ENCODE measurements at places on chromosomes 3 and 15.

DNA sequence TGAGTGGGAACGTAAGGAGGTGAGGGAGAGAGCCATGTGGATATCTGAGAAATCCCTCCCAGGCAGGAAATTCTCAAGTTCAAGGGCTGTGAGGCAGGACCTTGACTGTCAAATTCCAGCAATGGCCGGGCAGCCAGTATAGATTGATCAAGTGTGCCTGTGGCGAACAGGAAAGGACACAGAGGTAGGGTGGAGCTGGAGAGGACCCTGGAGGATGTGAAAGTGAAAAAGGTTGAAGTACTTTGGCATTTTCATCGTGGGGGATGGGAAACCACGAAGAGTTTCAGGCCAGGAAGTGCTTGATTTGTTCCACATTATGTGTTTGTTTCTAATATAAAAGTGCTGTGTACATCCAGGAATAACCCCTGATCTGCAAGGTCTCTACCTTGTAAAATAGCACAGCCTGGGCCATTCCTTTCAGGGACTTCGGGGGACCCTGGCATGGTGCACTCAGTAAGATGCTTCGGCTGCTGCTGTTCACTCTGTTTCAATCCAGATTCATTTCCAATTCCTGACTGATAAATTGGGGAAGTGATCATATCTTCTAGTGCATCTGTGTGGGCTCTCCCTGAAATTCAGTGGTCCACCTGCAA lies 156.6 kb downstream of the MCTP2 start:
- DNase-seq = no peak

GRCh38 chr3:65142456-65142855 lies 454.7 kb upstream of the ADAMTS9 start:
- no peak for DNase-seq

DNA sequence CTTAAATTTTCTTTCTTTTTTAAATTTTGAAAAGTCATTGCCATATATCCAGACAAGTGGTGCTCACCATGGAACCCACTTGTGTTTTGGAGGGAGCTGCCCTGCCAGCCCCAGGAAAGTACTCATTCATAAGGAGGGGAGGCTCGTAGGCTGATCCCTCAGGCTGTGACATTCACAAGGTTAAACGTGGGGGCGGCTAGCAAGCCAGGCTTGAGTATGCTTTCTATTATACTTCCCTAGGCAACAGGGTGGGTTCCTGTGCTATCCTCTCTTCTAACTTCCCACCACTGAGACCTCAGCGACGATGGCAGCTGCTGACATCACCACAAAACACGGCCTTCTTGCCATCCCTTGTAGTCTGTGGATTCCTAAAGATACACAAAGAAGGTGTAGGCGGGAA lies 160.5 kb upstream of the C2CD4B start:
- DNase-seq = no peak

DNA sequence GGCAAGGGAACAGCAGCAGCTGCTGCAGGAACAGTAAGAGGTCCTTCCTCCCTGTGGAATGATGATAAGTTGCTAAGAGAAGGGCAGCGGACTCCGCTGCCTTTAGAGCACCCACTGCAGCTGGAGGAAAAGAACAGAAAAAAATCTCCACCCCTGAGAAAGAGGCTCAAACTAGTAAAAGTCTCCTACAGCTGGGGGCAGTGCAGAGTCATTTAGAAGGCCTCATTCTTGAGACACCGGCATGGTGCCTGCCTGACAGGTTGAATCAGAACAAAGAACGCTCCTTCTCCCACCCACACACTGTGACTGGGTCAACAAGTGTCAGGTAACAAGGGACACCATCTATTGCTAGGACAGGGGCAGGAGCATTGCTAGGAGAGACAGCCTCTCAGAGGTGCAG lies 188.4 kb downstream of the ABHD5 start:
- DNase-seq = no peak

DNA sequence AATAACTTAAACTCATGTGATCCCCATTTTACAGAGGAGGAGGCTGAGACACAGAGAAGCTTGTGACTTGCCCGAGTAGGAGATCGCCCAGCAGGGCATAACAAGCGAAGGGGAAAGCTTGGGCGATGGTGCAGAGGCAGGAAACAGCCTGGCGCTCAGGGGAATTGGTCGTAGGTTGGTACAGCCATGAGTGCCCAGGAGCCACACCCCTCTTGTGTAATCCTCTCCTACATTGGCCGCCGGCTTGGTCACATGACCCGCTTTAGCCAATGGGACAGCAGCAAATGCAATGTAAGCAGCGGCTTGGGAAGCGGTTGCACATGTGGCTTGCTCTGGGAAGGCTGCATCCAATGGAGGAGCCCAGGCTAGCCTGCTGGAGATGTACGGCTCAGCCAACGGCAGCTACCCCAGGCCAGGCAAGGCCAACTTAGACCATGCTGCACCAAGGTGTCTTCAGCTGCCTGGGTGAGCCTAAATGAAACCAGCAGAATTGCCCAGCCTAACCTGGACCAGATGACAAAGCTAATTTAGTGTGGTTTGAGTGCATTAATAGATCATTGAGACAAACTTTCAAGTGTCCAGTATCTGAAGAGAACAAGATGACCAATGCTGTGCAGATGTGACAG lies 50.3 kb upstream of the SLC6A6 start:
- DNase-seq = no peak

- peak; percentile 5 for DNase-seq
Measured at GRCh38 chr15:52527911-52528563, 643 bp downstream of the MYO5A start.

DNA sequence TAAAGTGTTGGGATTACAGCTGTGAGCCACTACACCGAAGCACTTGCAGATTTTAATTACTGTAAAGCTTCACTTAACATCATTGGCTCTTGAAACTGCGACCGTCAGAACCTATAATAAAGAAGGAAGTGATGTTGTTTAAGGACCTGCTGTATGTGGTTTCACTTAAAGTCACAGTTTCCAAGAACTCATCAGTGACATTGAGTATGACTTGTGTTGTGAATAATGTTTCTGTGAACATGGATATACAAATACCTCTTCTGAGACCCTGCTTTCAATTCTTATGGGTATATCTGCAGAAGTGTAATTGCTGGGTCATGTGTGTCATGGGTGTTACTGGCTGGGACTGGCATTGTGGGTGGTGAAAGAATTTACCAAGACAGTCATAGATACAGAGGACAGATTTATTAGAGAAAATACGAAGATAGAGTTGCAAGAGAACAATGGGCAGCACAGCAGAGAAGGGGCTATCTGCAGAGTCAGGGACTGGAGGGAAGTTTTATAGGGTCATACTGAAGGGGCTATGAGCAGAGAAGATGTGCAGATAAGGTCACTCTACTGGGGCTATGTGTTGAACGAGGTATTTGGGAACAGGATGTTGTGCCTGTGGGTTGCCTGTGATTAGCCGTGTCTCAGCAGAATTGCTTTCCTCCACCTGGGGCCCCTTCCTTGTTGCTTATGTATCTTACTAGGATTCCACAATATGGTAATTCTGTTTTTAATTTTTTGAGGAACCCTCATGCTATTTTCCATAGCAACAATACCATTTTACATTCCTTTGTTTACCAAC lies 4.5 kb downstream of the NDUFB5 start:
- no peak for DNase-seq

GRCh38 chr3:73773233-73773632 lies 148.5 kb upstream of the PDZRN3 start:
- no peak for DNase-seq

DNA sequence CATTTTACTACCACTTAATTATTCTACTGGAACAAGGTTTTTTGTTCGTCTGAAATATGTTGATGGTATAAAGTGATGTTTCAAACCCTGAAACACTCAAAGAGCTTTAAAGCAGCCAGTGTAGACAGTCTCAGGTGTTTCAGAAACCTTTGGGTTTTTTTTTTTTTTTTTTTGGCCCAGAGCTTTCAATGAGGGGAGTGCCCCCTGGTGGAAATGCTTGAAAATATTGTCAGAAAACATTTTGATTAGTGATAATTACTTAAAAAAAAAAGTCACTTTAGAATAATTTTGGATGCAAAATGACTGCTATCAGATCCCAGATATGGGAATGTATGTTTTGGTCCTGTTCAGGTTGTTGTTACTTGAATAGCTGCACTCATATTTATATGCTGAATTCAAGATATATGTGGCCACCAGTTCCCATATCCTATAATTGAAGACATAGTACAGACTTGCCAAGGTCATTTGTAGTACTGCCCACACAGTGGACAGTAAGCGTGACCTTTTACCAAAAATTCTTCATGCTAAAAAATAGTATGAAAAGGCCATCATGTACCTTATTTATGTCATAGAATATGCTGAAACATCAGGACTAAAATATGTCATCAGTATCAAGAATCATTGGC lies 35.9 kb downstream of the SATB1 start:
- no peak for DNase-seq

DNA sequence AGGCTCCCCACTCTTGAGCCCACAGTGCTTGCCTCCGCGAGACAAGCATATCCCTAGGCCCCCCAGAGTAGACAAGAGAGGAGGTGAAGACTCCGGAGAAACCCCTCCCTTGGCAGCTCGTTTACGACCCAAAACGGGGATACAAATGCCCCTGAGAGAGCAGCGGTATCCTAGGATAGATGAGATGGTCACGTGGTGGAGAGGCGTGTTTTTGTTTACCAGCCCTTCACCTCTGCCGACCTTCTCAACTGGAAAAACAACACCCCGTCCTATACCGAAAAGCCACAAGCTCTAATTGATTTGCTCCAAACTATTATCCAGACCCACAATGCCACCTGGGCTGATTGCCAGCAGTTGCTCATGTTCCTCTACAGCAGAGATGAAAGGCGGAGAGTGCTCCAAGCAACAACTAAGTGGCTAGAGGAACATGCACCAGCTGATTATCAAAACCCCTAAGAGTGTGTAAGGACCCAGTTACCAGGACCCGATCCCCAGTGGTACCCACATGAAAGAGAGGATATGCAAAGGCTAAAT lies 99.5 kb upstream of the OSBPL11 start:
- no peak for DNase-seq

GRCh38 chr3:141795741-141796080 lies 32.5 kb downstream of the GRK7 start:
- no peak for DNase-seq

DNA sequence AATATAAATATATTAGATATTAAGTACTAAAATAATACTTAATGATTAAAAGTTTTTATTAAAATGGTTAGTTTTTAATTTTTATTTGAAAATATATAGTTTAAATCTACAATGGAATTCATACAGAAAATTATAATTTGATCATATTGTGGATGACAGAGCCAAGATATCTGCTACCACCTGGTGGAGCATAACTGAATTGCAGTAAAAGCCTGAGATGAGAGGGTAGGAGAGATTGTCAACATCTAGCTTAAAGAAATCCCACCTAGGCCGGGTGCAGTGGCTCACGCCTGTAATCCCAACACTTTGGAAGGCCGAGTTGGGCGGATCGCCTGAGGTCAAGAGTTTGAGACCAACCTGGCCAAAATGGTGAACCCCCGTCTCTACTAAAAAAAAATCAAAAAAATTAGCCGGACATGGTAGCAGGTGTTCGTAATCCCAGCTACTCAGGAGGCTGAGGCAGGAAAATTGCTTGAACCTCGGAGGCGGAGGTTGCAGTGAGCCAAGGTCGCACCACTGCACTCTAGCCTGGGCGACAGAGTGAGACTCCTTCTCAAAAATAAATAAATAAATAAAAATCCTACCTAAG lies 25.1 kb upstream of the CSTA start:
- peak; percentile 15 for DNase-seq

GRCh38 chr3:159273608-159274007 lies 471.8 kb downstream of the MFSD1 start:
- DNase-seq = no peak

DNA sequence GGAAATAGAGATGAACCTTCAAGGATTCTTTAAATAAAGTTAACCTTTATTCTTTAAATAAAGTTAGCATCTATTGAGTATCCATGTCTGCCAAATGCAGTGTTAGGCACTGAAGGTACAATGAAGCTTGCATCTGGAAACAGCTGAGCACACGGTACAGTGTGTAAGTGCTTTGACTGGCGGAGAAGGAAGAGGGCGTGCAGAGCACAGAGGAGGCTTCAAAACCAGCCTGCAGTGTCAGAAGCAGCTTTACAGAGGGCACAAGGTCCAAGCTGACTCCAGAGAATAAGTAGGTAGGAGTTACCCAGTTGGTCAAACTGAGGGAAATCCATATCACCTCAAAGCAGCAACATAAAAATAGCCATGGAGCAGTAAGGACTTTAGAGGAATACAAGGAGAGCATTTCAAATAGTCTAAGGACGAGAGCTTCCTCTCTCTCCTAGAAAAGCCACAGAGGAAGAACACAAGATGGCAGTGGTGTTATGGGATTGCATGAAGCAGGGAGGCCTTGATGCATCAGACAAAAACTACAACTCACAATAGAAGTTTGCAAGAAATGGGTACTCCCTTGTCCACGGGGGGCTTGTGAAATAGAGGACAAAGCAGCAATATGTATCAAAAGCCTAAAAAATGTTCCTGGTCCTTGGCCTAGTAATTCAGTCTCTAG lies 60.3 kb upstream of the PPP2R3A start:
- DNase-seq = no peak

GRCh38 chr3:89332386-89332785 lies 225.0 kb downstream of the EPHA3 start:
- DNase-seq = no peak

GRCh38 chr3:99767291-99767690 lies 50.4 kb upstream of the CMSS1 start:
- no peak for DNase-seq

DNA sequence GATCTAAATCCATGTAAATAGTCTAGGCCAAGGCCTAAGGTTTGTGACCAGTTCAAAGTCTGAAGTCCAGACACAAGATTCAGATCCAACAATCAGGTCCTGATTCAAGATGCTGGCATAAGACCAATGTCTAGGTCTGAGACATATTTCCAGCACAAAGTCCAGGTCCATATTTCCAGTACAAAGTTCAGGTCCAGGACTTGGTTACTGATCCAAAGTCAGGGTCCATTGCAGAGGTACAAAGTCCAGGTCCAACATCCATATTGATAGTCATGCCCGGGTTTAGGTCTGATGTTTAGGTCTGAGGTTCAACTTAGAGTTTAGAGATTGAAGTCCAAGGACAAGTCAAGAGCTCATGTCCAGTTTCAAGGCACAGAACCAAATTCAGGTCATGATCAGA lies 39.4 kb upstream of the VIPR1 start:
- no peak for DNase-seq

DNA sequence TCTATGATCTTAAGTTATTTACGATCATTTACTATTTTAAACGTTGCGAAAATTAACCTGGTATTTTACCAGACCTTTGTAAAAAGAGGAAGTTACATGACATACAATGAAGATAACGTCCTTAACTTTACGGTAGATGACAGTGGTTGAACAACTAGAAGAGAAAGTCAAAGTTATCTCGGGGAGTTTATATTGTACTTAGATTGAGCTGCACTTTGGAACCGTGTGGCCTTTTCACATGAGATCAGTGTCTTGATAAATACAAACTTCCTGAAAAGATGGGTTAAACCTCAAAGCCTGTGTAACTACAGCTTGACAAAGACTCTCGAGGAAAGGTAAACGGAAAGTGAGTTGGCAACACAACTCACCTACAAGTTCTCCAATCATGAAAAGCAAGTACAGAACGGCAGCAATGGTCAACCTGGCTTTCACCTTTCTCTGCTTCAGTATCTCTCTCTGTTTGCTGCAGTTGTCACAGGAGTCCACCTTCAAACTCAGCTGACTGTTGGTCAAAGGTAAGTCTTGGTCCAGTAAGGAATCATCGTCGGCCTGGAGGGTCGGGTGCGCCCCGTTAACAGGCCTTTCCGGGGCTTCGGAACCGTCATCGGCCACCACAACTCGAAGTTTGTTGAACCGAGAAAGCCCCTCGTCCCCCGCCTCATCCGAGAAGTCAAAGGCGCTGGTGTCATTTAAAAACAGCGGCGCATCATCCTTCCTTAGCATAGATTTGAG lies 793 bp downstream of the SLC30A4 start:
- no peak for DNase-seq

- DNase-seq = no peak
Measured at GRCh38 chr3:41200669-41201021, 1.3 kb downstream of the CTNNB1 start.
